ENCODE measurements at places on chromosomes 2 and 18.

- no peak for DNase-seq
These were observed 43.1 kb upstream of the ASAP2 start for GRCh38 chr2:9163306-9164111.

- DNase-seq = no peak
These were observed 313.5 kb downstream of the RPRM start for GRCh38 chr2:153165021-153165420.

- DNase-seq = peak; percentile 32
These were observed 25.3 kb upstream of the SMAD7 start for GRCh38 chr18:48975817-48976649.

DNA sequence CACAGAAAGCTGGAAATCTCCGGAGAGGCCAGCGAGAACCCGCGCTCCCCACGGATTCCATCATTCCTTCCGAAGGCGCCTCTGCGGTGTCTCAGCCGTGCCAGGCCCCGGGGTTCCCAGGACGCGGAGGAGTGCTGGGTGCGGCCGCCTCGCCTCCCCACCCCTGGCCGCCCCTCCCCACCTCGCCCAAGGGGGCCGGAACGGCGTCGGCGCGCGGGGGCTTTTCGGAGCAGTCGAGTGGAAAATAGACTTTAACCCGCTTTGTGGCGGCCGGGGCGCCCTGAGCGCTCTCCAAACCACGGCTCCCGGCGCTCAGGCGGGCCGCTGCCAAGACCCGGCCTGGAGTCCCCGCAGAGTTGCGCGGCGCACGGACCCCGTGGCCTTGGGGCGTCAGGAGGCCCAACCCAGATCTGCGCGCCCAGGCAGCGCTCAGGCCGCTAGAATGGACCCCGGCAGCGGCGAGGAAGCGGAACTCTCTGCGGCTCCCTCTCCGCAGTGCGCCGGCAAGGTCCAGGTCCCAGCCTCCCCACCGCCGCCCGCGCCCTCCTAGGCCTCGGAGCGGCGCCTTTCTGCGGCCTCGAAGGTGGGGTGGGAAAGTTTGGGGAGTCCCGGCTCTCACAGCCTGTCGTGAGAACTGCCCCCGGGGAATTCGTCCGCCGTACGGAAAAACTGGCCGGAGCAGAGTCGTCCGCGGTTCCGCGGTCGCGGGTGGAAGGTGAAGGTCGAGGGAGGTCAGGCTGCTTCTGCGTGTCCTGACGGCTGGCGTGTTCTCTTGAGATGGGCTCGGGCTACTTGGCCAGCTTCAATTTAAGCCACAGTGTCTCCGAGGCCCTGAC lies 1.2 kb upstream of the EMX1 start:
- DNase-seq = peak; percentile 57

GRCh38 chr2:3197308-3197707 lies 180.3 kb downstream of the EIPR1 start:
- DNase-seq = no peak

DNA sequence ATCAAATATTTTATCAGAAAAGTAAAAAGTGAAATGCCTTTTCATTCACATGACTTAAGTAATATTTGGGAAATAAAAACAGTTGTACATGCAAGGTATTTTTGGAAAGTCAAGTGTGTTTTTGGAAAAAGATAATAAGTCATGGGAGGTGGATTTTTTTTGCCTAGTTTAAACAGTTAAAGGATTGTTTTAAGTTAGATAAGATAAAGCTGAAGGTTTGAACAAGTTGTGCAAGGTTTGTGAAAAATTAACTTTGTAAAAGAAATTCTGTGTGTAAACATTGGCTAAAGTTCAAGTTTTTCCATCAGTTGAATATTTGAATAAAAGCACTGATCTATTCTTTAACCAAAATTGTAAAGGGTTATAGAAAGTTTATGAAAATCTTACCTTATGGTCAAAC lies 207.9 kb upstream of the RGPD4 start:
- no peak for DNase-seq

DNA sequence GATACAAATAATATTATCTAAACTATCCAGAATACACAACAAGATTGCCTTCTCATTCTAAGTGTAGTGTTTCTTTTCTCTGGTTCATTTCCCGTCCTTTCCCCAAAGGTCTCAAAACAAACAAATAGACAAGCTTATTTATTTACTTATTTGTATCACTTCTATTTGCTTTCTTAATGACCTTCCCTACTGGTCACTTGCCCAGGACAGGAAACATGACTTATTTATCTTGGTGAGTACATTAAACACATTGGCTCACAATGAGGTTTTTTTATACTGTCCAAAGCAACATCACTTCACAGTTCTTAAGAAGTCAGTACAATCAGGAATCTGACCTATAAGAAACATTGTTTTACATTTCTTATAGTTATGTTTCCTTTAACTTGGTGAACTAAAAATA lies 123.3 kb upstream of the KYNU start:
- no peak for DNase-seq

DNA sequence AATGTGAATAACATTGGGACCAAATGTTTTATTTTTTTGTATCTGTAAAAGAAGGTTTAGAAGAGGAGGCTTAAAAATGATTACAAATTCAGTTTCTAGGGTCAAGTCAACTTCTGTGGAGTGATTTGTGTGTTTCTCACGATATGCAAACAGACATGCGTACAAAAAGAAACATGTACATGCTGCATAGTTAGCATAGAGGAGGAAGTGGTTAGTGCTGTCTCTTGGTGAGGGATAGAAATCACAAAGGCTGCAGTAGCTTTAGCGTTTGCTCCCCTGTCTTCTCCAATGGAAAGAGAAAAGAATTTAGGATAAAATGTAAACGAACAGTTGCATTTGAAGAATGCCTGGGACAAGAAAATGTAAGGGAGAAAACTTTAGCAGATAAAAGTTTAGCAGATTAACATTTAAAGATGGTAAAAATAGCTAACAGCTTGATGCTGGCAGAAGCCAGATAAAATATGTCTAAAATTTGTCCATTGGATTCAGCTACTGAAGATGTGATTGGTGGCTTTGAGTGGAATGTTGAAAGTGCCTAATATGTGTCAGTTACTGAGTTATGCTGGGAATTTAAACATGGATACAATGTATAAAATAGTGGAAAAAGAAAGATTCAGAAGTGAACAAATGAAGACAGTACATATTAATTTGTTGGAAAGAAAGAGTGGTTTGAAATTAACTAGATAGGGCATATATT lies 44.9 kb downstream of the MALT1 start:
- no peak for DNase-seq

DNA sequence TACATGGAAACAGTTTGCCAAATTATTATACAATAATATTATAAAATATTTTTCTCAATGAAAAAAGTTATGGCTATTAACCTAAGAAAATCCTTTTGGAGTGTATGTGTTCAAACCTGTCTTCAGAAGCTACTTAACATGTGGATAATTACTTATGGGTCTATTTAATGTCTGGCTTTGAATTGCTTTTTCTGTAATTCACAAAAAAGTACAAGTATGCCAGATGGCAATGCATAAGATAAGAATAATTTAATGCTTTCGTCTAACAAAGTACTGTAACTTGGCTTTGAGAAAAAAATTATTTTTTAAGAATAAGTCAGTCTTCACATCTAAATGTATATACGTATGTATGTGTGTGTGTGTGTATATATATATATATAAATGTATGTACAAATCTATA lies 1073.0 kb downstream of the TDRD15 start:
- no peak for DNase-seq

DNA sequence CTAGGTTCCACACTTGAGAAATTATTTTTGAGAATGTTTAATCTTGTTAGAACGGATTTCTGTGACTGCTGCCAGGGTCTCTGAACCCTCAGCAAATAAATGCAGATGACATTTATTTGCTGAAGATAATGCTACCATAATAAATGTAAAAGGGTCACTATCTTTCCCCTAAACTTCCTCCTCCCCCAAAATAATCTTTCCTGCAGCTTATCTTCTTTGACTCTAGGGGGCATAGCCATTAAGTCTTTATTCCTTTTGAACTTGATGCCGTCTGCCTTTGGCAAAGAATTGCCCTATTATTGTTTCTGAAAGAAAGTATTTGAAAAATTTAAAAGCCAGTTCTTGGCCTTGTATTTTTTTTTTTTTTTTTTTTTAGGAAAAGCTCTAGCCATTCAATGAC lies 63.6 kb upstream of the ACSL3 start:
- peak; percentile 10 for DNase-seq

- DNase-seq = no peak
These were observed 228.3 kb downstream of the SRBD1 start for GRCh38 chr2:45382744-45383143.

DNA sequence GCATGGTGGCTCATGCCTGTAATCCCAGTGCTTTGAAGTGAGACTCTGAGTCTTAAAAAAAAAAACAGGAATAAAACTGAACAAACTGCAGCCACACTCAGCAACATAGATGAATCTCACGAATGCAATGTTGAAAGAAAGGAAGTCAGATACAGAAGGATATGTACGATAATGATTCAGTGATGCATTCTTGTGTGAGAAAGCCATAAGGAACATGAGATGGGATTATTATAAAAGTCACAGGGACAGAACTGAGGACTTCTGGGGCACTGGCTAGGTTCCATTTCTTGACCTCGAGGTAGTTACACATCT lies 56.9 kb upstream of the SMAD2 start:
- no peak for DNase-seq

DNA sequence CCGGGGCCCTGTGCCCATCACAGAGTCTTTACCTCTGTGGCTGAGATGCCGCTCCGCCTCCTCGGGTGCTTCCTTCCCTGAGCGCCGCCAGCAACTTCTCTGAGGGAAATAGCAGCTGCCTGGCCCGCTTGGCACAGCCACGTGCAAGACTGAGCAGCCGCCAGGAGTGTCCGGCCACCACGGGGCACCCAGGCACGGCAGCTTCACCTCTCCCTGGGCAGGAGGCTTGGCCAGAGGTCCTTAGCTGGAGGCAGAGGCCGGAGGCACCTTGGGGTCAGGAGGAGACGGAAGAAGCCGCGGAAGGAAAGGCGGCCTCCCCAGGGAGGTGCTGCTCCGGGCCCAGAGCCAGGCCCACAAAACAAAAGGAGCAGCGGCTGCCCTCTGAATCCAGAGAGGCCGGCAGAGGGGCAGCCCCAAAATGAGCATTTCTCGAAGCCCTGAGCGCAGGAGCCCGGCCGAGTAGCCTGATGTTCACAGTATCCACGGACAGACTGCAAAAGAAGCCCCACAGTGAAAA lies 6.0 kb upstream of the LIMS2 start:
- DNase-seq = no peak

- no peak for DNase-seq
These were observed 47.0 kb downstream of the CAB39 start for GRCh38 chr2:230759481-230760167.

DNA sequence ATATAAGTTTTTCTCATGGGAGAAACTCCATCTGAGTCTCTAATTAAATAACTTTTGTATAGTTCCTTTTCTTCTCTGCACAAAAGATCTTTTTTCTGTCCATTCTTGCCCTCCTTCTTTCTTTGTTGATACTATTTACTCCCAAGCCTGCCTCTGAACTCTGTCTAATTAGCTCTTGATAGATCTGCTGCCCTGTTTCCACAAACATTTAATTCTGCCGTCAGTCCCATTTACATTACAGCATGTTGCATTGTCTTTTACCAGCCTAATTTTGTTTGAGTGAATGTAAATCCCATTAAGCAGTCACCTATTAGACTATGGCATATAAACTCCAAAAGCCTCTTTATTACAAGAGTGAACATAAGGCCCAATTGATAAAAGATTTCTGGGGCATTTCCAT lies 254.4 kb downstream of the ERBB4 start:
- DNase-seq = no peak

GRCh38 chr2:231469583-231469950 lies 5.3 kb upstream of the NCL start:
- DNase-seq = no peak

GRCh38 chr2:56449002-56449431 lies 265.2 kb downstream of the CCDC85A start:
- peak; percentile 95 for DNase-seq

DNA sequence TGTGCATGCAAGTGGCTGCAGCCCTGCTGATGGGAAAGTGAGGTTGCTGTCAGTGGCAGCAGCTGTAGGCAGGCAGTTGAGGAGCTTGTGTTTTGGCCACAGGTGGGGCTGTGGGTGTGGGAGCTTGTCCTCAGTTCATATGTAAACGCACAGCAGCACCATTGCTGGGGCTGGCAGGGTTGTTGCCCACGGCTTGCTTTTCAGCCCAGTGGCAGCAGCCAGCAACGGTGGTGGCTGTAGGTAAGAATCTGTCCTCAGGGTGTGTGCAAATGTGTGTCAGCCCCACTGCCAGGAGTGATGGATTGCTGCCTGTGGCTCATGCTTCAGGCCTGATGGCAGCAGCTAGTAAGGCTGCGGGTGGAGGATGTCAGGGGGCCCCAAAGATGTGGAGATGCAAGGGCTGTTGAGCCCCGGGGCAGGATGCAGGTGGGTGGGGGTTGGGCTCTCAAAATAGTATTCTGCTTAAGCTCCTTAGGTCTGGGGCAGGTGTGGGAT lies 141.3 kb upstream of the THUMPD2 start:
- DNase-seq = no peak

GRCh38 chr18:8706791-8707555 lies 1.6 kb downstream of the MTCL1 start:
- DNase-seq = peak; percentile 56

- DNase-seq = peak; percentile 3
These were observed 129.3 kb upstream of the UNC80 start for GRCh38 chr2:209642146-209642820.

DNA sequence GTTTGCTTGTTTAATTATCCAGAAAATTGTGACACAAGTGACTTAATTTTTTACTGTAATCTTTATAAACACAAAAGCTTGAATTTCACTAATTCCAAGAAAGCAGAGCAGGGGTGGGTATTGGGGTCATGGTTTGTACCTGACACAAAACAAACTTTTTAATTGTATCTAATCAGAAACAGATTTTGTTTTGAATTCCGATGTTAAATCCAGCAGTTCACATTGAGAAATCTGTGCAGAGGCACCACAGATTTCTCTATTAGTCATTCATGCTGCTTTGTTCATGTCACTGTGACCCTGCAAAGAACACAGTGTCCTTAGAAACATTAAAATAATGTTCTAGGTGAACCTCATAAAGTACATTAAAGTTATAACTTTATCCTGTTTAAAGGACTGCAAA lies 443.4 kb downstream of the NYAP2 start:
- DNase-seq = no peak

GRCh38 chr2:203327582-203327900 lies 653 bp upstream of the ABI2 start:
- no peak for DNase-seq

- DNase-seq = no peak
These were observed 28.0 kb downstream of the EMILIN2 start for GRCh38 chr18:2874765-2875164.

DNA sequence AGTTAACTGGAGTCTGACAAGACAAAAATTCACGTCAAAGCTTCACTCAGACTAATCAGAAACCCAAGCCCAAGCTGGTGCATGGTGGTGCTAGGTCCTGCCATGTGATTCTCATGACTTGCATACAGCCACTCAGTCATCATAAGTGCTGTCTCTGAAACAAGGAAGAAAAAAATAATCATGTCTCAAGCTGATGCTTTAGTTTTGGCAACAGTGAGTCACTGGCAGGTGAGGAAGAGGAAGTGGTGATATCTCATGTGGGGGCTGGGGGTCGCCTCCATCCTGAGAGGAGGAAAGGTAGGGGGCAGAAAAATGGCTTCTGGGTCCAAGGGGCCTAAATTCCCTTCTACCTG lies 136.3 kb downstream of the TMEM163 start:
- DNase-seq = no peak
